NCI-H146 (cell line): ENCODE measurements at places on chromosomes 2 and 18.

- DNase-seq, result peak; percentile 62
These were observed 14.5 kb upstream of the SLC8A1 start for GRCh38 chr2:40466332-40466906.

- no peak for DNase-seq
These were observed 64.9 kb downstream of the LNPK start for GRCh38 chr2:175937216-175937615.

- no peak for DNase-seq
These were observed 91.6 kb downstream of the TTC32 start for GRCh38 chr2:19810148-19810547.

DNA sequence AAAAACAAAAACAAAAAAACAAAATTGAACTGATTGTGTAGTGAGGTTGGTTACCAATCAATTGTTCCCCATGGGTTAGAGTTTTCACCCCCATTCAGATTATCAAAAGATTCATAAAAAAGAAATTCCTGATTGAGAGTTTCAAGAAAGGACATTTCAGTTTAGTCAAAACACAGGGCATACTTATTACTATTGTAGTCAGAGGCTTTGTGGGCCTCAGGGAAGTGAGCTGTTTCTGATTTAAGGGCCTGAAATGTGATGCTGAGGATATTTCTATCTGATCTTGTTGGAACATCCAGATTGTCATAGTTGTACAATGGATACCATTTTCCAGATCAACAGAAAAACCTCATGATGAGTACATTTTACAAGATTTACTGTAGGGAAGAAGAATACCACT is 368.1 kb upstream of the NETO1 start:
- DNase-seq, result no peak

DNA sequence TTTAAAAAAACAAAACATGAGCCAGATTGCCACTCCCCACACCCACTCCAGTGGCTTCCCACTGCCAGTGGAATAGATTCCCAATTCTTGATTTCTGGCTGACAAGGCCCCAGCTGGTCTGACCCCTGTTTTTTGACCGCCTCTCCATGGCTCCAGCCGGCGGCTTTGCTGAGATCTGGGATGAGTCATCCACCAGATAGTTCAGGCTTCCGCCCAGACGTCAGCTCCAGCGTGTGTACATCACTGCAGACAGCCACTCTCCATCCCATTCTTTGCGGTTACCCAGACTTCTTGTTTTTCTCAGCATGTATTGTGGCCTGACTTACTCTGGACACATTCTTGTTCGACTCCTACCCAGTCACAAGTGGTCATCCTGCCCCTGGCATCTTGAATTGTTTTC is 227.9 kb downstream of the GBX2 start:
- DNase-seq, result no peak

DNA sequence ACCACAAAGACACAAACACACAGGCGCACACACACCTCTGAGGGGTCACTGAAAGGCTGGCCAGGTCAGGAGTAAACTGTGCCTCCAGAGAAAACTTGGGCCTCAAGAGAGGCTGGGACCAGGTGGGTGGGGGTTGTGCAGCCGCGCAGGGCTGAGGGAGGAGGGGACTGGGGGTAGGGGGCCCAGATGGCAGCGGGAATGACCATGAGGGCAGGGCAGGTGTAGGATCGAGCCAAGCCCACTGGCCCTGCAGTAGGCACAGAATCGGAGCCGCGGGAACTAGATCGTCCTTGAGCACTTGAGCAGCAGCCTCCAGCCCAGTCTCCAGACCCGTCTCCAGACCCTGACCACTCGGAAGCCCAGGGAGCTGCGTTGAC is 36.8 kb downstream of the ANKMY1 start:
- no peak for DNase-seq

DNA sequence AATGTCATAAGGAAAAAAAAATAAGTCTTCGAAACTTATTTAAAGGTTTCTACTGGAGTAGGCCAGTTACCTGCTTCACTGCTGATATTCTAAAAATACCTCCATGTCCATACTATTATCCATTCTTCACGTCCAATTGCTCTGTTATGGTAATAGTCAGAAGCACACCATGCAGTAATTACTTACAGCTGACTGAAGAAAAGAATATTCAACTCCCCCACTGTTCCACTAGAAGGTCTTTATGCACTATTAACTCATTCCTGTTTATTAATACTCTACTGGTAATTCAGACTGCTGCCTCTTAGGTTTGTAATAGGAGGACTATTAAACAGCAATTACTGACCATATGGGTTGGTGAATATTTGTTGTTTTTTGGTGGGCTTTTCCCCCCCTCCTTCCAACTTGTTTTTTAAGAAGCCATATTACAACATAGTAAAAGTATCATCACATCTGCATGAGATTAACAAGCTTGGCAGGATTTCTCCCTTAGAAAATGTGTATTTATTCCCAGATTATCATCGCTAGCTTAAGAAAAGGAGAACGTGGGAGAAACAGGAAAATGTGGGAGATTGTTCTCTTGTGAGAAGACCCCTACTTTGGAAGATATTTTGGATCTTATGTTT is 806.4 kb upstream of the FANCL start:
- peak; percentile 87 for DNase-seq

- DNase-seq, result no peak
These were observed 116.8 kb upstream of the ODC1 start for GRCh38 chr2:10564876-10565445.

DNA sequence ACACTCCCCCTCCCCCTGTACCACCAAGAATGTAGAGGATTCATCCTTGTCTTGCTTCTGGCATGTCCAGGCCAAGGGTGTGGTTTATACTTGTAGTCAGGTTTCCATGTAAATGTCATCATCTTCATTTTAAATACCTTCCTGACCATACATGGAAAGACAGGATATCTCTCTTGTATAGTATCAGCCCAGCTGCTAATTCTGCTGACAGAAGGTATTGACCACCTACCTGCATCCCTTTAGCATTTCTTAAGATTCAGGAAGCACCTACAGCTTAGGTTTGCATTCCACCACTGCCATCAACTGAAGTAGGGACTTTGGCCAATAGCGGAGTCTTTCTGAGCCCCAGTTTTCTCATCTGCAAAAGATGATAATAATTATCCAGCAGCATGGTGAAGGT is 22.9 kb upstream of the FSHR start:
- DNase-seq, result no peak

GRCh38 chr2:234335661-234336228 is 161.1 kb downstream of the ARL4C start:
- DNase-seq, result peak; percentile 18

DNA sequence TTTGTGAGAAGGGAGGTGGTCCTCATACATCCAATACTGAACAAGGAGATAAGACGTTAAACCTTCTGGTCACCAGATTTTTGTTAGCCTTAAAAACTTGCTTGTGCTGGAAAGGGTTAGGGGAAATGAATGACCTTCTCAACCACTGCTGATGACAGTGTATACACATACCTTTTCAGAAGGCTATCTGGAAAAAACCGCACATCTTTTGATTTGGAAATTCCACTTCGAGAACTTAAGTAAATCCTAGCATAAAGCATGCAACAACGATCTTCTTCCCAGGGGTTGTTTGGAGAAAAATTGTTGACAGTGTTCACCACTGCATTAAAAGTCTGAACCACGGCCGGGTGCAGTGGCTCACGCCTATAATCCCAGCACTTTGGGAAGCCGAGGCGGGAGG is 7.6 kb downstream of the YWHAQ start:
- no peak for DNase-seq

DNA sequence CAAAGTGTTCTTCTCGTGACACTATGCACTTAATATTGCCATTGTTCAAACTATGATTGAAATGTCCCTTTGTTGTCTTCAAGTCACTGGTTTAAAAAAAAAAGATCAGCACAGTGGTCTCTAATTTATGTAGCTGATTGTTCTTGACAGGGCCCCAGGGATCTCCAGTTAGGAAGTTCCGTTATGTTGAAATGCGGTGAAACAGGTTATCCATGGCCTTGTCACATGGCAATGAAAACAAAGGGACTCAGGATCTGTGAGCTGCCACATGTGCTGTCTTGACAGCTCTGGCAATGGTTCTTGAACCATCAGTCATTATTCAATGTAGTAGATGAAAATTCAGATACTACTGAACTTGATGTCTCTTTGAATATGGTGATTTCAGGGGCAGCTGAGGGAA is 147.4 kb downstream of the SETBP1 start:
- DNase-seq, result no peak

- DNase-seq, result no peak
These were observed 84.7 kb upstream of the ST6GAL2 start for GRCh38 chr2:106970471-106971261.

GRCh38 chr2:172395503-172395902 is 31.9 kb upstream of the ITGA6 start:
- no peak for DNase-seq

GRCh38 chr18:78971511-78972245 is 7.9 kb upstream of the SALL3 start:
- DNase-seq, result no peak

DNA sequence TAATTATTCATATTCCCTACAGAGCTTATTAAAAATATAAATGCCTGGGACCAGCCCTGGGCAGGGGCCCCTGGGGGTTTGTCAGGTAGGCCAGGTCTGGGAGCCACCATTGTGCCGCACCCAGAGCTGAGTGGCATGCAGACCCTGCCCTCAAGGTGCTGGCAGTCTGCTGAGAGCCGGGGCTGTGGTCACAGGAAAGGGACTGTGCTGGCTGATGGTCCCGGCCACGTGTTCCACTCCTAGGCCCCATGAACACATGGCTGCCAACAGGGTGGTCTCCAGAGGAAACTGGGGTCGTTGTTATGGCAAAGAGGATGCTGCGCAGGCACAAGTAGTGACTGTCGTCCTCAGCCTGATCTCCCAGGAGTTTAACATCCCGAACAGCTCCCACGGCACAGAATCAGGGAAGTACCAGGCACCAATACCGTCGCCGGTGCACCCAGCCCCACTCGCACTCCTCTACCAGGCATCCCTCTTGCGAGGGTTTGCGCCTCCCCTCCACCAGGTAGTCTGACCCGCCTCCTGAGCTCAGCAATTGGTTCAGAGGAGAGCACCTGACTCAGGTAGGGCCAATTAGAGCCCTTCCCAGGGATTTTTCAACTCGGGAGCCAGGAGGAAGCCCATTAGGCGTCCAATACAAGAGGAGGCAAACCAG is 39.2 kb upstream of the BIN1 start:
- no peak for DNase-seq

DNA sequence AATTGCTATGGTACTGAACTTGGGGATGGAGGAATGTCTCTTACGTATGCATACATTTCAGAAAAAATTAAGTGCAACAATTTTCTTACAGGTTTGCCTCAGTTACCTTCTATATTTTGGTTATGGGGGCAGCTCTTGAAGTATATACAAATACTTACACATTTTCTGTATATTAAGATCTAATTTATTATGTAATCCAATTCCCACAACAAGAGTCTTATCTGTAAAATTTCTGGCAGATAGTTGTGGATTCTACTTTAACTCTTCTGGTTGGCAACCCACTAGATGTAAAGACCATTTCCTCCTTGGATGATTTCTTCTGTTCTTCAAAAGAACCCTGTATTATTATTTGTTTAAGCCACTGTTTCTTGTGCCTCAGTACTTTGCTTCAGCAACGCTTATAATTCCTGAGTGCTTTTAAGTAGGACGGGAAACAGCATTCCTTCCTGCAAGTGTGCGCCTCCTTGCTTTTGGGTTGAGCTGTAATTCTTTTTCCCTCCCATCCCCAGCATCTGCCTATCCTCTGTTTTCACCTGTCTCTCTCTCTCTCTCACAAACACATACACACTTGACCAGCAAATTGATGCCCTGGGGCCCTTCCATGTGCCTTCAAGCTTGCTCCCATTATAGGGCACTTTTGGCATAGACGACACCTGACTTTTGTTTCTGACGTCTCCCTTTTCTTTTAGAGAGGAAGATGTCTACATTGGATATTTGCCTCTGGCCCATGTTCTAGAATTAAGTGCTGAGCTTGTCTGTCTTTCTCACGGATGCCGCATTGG is 61.4 kb downstream of the ACSL3 start:
- DNase-seq, result peak; percentile 30
